ENCODE measurements at places on chromosomes 2 and 18.

DNA sequence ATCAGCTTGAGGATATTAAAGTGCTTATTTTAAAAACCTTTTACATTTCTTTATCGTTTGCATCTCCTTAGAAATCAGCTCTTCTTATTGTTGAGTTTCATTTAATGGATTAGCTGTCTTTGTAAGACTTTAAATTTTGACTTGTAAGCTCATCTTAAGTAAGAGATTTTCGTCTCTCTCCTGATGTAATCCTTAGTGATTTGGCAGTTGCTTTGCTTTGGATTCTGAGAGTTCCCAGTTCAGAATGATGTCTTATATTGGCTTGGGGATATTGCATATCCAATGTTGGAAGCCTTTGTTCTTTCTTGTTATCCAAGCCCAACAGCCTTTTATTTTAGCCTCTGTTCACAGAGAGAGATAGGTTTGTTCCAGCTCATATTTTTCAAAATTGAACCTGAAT is 212.1 kb downstream of the ARL6IP6 start:
- DNase-seq: no peak

DNA sequence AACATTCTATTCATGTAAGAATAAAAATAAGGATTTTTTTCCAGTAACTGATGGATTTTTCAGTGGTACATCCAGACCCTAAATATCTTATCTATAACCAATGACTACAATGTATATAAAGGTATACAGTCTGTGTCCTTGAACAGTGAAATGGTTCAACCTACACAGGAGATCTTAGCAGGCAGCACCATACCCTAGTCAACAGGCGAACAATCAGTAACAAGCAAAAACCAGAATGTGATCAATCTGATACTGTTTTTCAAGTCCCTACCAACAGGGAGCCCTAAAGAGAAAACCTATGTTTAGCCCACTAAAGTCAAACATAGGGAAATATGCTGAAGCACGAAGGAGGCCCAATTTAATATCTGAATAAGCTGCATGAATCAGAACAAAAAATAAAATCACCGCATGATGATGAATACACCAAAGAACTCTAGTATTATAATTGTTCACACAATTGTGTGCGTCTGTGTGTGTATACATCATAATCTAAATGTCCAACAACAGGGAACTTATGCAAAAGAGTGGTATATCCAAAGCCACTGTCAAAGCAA is 26.0 kb downstream of the PTPN2 start:
- no peak for DNase-seq

DNA sequence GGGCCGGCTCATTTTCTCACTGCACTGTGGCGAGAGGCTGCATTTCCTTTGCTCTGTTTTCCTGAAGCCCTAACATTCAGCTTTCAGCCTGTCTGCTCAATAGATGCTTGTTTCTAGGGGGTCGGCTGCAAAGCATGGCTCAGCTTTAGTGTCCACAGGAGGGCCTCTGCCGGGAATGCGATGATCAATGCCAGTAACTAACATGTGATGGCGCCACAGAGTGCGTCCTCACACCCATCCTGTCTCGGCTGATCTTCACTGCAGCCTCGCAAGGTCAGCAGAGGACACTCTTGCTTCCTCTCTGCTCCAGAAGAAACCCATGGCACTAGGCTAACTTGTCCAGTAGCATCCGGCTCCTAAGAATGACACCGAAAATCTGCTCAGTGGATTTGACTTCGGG is 156.4 kb upstream of the PXDN start:
- no peak for DNase-seq

DNA sequence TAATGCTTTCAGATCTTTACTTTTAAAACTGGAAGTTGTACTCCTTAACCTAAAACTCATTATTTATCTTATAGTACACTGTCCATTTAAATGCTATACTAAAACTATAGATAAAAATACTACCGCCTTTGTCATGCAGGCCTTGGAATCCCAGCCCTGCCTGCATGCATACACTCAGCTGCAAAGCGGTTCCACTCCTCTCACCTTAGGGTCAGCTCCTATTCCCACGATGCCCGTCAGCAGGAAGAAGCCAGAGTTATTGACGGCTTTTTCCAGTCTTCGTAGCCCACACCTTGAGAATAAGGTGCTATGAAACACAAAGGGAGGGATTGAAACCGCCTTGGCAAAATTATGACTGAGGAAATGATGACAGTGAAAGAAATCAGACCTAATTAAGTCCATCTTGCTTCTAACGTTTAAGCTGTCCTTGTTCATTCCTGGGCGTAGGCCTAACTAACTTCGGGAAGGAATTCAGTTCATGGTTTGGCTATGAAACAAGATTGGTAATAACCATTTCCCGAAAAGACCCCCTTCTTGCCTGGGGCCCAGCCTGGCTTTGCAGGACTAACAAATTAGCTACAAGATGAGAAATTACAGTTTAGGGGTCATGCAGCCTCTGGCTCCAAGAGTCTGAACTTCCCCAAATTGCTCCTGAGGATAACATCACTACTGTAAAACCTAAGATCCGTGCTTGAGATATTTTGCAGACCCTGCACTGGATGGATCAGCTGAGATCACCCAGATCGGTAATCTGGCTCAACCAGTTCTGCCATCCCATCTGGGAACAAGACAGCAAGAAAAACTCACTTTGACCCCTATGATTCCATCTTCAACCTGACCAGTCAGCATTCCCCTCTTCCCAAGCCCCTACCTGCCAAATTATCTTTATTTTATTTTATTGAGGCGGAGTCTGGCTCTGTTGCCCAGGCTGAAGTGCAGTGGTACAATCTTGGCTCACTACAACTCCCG is 17.1 kb downstream of the EPB41L5 start:
- no peak for DNase-seq

All from DMS79 treated with DMSO at 0.1 percent for 48 hours (cell line).